Stimulated activated CD8-positive, alpha-beta memory T cell treated with anti-CD3 and anti-CD28 coated beads, Interleukin-4, amount 100 ng/mL, for 1 hour (primary cell): ENCODE measurements at places on chromosomes 1 and 21.

GRCh38 chr1:212582291-212582690 is 26.3 kb upstream of the ATF3 start:
- no peak for DNase-seq

GRCh38 chr1:212415107-212415841 is 588 bp upstream of the PACC1 start:
- DNase-seq = no peak

DNA sequence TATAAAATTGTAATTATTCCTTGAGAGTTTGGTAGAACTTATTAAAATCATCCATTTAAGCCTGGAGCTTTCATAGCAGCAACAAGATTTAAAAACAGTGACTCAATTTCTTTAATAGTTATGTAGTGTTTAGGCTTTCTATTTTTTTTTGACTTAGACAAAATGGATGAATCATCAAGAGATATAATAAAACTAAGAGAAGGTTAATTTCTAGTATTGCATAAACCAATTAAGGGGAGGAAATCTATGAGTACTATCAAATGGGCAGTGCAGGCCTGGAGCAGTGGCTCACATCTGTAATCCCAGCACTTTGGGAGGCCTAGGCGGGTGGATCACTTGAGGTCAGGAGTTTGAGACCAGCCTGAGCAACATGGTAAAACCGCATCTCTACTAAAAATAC is 416.3 kb upstream of the USP24 start:
- no peak for DNase-seq

DNA sequence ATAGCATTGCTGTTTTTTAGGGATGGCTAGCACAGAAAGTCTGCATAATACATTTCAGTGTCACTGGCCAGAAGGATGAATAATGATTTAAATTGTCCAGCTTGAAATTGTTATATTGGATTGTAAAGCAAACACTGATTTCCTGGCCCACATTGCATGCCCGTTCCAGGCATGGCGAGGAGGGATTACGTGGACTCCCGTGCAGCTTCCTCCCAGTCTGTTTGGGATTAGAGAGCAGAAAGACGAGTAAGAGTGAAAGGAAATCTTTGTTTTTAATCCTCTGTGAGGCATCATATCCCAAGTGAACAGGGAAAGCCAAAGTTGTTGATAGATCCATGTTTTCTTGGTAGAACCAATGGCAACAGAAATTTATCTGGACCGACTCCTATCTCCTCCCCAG is 8.4 kb downstream of the TRIM58 start:
- no peak for DNase-seq

GRCh38 chr1:201400852-201401230 is 1.7 kb upstream of the LAD1 start:
- no peak for DNase-seq

- no peak for DNase-seq
Observed at GRCh38 chr1:109412551-109412950, 13.7 kb downstream of the PSMA5 start.

DNA sequence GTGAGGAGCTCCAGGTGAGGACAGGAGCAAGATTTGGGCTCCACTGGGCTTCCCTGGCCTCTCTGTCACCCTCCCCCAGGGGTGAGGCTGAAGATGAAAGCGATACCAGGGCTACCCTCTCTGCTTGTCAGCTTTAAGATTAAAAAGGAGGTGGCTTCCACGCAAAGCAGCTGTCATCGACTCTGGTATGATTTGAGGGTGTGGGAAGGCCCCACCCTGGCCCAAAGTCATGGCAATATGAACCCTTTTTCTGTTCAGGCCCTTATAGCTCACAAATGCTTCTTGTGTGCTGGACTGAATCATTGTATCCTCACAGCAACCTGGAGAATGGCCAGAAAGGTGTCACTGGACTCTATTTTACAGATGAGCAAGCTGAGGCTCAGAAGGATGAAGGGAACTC is 41.6 kb downstream of the NUAK2 start:
- no peak for DNase-seq

GRCh38 chr1:198671136-198671535 is 32.3 kb downstream of the PTPRC start:
- no peak for DNase-seq

- no peak for DNase-seq
Observed at GRCh38 chr1:198255784-198256183, 99.0 kb downstream of the NEK7 start.

DNA sequence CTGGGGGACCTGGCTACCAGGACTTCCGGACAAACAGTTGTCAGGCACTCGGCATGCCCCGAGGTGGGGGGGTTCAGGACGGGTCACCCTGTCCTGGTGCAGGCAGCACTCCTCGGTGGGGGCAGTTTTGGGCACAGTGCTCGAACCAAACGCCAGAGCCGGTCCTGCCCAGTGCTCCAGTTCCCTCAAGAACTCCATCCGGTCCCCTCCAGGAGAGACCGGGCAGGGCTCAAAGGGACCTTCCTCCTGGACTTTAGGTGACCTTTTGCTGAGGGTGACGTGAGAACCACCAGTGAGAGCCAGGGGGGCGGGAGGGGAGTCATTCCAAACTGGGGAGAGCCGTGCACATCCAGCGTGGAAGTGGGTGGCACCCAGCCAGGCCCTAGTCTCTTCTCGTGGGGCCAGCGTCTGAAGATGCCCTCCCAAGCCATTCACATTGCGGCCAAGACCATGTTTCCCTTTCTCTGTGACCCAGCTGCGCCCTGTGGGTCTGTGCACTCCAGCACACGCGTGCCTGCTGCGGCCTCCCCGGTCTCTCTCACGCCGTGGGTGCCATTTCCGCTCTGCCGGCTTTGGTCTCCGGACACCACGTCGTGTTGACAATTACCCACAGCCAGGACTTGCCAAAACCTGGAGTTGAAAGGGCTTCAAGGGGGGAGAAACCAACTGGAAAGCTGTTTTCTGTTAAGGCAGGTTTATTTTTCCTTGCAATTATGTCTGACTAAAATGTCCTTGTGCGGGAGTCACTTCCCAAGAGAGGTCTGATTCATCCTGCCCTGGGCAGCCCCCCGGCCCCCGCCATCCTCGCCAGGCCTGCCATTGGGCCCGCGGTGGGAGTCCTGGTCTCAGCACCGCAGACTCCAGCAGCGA is 178.8 kb upstream of the ARHGEF16 start:
- DNase-seq = no peak

- no peak for DNase-seq
Observed at GRCh38 chr1:89041721-89042120, 19.1 kb upstream of the GBP3 start.

DNA sequence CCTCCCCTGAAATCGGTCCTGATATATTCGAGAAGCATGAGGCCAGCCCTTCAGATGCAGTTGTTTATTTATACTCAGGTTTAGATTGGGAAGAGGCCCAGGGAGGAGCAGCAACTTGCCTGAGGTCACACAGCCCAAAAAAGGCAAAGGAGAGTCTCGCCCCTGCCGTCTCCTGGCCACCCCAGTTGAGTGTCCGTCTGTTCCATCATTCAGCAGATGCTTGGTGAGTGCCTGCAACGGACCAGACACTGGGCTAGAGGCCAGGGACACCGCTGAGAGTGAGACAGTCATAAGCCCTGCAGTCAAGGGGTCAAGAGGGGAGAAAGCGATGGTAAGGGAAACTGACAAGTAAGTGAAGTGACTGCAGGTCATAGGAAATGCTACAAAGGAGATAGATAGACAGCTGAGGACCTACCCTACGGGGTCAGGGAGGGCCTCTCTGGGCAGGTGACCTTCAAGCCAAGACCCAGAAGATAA is 15.4 kb upstream of the SELENON start:
- no peak for DNase-seq

- DNase-seq = no peak
Observed at GRCh38 chr1:41468122-41468762, 16.2 kb downstream of the EDN2 start.

GRCh38 chr1:14926229-14926628 is 227.3 kb upstream of the TMEM51 start:
- no peak for DNase-seq

DNA sequence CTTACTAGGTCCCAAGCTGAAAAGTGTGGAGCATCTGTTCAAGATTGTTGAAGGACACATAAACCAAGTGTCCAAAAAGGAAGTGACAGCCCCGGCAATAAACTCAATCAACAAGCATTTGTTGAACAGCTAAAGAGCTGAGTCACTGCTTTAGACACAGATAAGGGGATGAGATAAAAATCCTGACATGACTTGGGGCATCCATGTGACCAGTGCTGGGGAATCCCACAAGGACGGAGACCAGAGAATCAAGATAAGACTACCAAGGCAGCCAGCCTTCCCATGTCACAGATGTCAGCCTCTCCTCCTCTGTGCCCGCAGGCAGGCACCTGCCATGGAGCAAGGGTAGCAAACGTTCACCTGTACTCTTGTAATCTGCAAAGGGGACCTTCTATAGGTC is 118.6 kb upstream of the KAZN start:
- no peak for DNase-seq

- DNase-seq = no peak
Observed at GRCh38 chr1:172431204-172431603, 10.7 kb downstream of the C1orf105 start.

DNA sequence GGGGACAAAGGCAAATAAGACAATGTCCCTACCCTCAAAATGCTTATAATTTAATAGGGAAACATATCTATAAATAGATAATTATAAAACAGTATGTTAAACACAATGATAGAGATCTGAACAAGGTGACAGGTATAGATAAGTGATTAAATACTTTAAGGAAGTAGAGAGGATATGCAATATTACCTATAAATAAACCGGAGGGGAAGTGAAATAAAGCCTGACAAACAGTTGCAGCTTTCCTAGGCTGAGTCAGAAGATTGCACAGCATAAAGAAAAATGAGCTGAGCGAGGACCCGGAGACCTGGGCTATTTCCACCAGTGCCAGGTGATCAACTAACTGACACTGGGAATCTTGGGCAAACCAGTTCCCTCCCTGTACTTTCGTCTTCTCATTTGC is 11.5 kb upstream of the PSRC1 start:
- no peak for DNase-seq

GRCh38 chr21:45344576-45344975 is 56.9 kb upstream of the POFUT2 start:
- DNase-seq = no peak

DNA sequence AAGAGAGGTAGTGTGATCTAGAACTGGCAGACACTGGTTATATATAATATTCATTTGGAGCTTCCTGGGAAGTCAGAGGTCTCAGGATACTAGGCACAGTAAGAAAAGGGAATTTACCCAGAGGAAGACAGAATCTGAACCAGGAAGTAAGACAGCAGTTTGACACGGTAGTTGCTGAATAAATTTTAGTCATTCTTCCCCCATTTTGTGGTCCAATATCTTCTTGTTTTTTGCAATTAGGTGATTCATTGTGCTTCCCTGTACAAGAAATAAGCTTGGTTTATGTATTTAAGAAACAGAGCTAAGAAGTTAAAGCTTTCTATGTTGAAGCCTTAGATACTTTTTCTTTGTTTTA is 1.3 kb downstream of the TMEM167B start:
- DNase-seq = no peak

GRCh38 chr1:235758931-235759330 is 107.8 kb downstream of the LYST start:
- no peak for DNase-seq

DNA sequence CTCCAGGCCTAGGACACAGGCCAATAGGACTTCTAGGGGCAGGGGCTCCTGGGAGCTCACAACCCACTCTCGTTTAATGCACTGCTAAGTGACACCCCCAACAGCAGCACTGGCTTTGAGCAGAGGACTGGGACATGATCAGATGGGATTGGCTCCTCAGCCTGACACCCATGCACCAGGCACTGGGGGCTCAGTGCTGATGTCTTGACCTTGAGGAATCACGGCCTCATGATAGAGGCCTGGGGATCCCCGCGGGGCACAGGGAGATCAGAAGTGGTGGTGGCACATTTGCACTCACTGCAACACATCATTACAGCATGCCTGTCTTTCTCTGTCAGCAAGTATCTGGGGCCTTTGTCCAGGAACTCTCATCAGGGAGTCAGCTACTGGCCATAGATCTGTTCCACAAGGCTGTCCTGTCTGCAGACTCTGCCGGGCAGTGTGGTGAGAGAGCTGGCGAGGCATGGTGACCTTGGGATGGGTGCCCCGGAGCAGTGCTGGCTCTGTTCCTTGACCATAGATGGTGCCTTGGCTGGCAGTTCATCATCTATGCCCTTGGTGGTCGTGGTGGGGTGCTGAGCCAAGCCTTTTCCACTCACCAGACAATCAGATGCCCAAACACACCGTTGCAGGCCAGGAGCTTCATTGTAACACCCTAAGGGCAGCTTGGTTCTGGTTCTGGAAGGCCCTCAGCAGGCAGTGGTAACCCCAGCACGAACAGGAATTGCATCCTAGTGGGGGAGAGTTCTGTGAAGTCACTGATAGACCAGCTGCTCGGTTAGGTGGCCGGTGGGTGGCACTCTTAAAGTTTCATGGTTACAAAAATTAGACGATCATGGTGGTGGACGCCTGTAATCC is 22.2 kb upstream of the PARP1 start:
- no peak for DNase-seq

DNA sequence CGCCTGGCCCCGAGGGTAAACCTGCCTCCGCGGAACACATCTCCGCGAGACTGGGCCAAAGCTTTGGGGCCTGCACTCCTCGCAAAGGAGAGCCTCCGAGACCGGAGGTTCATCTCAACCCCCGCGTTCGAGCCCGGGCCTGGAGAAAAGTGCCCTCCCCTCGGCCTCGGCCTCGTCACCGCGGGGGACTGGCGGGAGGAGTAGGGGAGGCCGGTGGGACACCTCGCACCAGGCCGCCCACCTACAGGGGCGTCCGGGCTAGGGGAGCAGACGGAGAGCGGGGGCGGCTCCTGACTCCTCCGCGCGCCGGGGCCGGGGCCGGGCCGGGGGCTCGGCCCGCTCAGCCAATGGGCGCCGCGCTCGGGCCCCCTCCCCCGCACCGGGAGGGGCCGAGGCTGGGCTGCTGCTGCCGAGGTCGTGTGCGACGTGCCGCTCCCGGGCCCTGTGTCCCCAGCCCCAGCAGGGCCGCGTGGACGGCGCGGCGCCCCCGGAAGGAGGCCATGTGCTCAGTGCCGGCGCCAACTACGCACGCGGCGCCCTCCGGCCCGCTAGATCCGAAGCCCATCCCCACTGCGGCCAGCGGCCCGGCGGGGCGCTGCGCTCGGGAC is 684 bp downstream of the SLC2A1 start:
- DNase-seq = no peak

DNA sequence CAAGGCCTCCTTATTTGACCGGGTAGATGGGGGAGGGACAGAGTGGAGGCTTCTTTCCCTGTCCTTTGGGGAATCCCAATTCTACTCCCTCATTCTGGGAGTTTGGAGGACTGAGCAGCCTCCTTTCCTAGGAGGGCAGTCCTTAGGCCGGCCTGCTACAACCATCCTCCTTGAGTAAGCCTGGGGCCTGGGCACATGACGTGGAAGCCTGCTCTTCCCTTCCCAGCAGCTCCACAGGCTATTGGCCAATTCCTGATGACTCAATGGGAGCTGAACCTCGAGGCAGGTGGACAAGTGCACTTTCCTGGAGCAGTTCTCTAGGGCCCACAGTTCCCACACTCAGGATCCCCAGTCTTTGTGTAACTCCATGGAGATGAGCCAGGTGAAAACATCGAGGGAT is 3.1 kb downstream of the KCNA10 start:
- DNase-seq = no peak

GRCh38 chr1:108028841-108029388 is 63.9 kb upstream of the VAV3 start:
- no peak for DNase-seq
